ENCODE measurements at places on chromosomes 1 and 21.

- DNase-seq, result no peak
Observed at GRCh38 chr1:89462250-89462649, 62.4 kb upstream of the LRRC8B start.

DNA sequence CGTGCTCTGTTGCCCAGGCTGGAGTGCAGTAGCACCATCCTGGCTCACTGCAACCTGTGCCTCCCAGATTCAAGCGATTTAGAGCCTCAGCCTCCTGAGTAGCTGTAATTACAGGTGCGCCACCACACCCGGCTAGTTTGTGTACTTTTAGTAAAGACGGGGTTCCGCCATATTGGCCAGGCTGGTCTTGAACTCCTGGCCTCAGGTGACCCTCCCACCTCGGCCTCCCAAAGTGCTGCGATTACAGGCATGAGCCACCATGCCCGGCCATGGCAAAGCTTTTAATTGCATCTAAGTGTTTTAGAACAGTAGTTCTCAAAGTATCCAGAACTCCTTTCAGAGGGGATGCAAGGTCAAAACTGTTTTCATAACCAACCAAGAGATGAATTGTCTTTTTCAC lies 25.1 kb upstream of the IFNGR2 start:
- no peak for DNase-seq

GRCh38 chr1:91243171-91243570 lies 161.5 kb downstream of the HFM1 start:
- DNase-seq, result no peak

DNA sequence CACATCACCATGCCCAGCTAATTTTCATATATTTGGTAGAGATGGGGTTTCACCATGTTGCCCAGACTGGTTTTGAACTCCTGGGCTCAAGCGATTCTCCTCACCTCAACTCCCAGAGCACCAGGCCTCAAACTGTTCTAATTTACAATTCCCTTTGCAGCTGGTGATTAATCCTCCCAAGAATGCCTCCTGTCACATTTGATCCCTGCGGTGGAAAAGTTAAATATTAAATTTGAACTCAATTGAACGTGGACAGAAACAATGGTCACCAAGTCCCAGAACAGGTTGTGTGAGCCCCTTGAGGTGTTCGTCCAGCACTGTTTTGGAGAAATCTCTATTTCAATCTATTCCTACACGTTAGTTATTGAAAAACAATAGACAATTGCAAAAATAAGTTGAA lies 2.0 kb upstream of the ANKRD35 start:
- DNase-seq, result no peak

- no peak for DNase-seq
Observed at GRCh38 chr1:221709854-221710253, 32.0 kb downstream of the DUSP10 start.

- DNase-seq, result no peak
Observed at GRCh38 chr21:35849144-35849543, 211.2 kb downstream of the SETD4 start.

DNA sequence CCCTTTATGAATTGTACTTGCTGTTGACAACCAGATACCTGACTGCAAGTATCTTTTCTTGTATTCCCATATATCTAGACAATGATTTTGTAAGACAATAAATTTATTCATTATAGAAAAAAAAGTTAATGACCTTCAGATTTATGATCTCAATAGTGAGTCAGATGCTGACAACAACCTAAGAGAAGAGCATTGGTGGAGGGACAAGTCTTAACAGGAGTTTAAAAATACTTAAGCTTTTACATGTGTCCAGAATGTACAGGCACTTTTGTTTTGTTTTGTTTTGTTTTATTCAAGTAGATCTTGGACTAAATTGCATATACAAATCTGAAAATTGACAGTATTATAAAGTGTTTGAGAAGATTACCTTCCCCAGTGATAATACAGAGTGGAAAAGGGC lies 1544.6 kb upstream of the B3GALT2 start:
- DNase-seq, result no peak

DNA sequence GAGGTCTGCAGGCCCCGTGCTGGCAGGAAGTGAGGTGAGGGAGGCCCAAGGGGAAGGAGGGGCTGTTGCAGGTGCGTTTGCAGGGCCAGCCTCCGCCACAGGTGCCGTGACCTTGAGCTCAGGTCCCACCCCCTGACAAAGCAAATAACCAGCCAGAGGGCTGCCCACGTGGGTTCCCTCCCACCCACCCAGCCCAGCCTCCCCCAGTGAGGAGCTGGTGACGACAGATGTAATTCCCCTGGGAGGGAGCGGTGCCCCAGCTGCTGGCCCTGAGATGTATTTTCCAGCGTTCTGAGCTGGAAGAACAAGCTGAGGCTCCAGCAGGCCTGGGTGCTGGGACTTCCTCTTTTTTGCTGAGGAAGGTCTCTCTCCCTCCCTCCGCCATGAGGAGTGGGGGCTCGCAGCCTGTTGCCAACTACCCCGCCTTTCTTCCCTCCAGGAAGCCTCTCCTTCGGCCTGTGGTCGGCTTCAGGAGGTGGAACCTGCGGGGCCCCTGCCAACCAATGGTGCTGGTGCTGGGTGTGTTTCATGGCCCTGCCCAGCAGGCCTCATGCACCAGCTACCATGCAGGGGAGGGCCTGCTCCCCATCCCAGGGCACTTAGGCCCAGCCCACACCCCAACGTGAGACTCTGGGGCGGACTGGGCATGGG lies 153.2 kb downstream of the PRDM16 start:
- DNase-seq, result no peak

GRCh38 chr1:244224487-244225430 lies 173.7 kb downstream of the ZBTB18 start:
- peak; percentile 75 for DNase-seq

DNA sequence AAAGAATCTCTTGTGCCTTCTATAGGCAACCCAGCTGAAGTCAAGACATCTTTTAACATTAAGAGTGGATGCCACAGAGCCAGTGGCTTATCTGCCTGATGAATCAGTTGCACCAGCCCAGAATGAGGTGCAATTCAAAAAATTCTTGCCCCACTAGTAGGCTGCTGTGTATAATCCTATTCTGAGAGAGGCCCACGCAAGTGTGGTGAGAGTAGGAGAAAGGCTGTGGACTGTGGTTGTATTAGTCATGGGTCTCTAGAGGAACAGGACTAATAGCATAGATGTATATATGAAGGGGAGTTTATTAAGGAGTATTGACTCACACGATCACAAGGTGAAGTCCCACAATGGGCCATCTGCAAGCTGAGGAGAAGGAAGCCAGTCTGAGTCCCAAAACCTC lies 216.4 kb downstream of the LTN1 start:
- DNase-seq, result no peak

DNA sequence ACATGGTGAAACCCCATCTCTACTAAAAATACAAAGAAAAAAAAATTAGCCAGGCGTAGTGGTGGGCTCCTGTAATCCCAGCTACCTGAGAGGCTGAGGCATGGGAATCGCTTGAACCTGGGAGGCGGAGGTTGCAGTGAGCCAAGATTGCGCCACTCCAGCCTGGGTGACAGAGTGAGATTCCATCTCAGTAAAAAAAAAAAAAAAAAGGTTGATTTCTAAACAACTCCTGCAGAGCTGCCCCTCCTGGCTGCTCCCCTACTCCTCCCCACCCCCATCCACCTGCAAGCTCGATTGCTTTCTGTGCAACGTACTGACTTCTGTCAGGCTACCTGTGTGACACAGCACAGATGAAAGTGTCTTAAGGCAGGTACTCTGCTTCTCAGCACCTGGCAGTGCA lies 13.3 kb downstream of the ETV3L start:
- DNase-seq, result no peak

DNA sequence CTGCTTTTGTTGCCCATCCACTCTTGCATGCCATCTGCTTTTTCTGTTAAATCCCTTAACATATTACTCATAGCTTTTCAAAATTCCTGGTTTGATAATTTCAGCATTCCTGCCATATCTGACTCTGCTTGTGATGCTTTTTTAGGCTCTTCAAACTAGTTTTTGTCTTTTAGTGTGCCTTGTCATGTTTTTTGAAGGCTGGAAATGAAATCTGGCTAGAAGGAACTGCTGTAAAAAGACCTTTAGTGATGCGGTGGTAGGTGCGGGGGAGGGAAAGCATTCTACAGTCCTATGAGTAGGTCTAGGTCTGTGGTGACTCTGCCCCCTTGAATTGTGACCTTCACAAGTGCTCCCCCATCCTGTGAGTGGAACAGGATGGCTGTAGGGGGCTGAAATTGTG lies 15.0 kb upstream of the S100B start:
- no peak for DNase-seq

- DNase-seq, result no peak
Observed at GRCh38 chr1:8874230-8875201, 4.0 kb downstream of the ENO1 start.

GRCh38 chr1:93095804-93096585 lies 16.9 kb downstream of the MTF2 start:
- no peak for DNase-seq

DNA sequence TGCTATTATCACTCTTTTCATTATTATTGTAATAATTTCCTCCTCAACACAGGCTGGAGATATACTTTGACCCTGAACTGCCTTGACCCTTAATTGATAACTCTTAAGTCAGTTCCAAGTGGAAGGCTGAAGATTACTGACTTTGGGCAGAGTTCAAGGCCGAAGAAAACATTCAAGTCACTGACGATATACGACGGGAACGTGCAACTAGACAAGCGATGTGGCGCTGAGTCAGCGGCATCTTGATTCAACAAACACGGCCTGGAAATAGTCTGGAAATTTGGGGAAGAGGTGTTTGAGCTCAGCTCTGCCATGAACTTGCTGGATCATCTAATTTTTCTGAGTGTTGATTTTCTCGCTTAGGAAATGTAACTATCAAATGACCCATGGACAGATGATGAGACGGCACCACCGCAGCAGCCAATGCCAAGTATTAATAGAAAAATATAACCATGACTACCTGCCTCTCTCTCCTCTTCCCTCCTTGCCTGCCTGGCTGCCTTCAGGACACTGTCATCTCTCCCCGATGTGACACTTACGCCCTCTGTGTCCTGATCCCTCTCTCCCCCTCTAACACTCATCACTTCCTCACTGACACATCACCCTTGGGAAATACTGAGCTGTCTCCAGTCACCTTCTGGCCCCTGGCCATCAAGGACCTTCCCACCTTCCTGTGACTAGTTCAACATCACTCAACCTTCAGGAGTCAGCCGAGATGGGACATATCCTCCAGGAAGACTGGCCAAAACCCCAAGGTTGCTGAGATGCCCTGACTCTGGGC lies 49.4 kb downstream of the TMCO4 start:
- no peak for DNase-seq

- no peak for DNase-seq
Observed at GRCh38 chr1:40075266-40075665, 21.8 kb downstream of the PPT1 start.

GRCh38 chr1:29675481-29676263 lies 439.4 kb downstream of the PTPRU start:
- peak; percentile 46 for DNase-seq

DNA sequence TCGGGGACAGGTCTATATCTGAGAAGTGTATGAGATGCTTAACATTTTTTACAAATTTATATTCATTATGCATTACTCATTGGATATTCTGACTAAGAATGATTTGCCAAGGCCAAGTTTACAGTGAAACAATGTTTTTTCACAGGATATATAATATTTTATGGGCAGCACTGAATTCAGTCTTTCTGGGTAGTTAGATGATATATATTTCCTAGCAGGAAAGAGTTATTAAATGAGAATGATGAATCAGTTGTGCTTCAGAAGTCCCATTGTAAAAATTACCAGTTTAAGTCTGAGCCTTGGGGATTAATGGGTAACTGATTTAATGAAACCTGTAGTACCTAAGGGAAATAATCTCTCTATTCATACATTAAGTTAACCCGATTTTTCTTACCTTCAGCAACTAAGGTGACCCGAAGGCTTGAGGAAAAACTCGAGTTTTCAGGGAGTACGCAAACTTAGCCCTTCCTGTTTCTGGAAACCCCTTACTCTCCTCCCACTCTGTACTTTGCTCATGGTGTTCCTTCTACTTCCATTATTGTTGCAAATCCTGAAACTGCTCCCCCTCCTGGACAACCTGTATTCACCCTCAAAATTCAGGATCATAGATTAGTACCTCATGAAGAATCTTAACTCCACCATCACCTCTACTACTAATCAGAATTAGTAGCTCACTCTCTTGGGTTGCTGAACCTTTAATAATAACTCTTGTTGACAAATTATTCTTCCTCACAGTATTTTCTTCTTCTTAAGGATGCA lies 135.1 kb downstream of the AK5 start:
- no peak for DNase-seq

DNA sequence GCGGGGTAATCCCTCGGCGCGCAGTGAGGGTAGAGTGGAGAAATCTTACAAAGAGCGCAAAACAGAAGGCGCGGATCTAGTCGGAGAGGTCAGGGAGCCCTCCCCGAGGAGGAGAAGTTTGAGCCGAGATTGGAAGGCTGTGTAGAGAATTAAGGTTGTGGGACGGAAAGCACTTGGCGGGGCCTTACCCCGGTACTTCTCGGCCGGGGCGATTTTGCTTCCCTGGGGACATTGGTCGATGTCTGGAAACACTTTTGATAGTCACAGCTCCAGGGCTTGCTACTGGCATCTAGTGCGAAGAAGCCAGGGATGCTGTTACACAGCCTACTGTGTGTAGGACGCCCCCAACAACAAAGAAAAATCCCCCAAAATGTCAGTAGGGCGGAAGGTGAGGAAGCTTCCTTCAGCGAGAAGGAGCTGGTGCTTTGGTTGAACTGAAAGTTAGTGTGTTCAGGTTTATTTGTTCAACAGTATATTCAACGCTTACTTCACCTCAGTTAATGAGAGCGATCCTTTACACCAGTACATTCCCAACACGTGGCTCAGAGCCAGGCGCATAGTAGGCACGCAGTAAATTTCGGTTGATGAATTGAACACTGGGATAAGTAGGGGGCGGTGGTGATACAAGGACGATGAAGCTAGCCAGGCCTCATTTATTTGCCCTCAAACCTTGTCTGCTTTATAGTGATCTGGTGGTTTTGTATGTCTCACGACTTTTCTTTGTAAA lies 807 bp downstream of the CEP85 start:
- no peak for DNase-seq

DNA sequence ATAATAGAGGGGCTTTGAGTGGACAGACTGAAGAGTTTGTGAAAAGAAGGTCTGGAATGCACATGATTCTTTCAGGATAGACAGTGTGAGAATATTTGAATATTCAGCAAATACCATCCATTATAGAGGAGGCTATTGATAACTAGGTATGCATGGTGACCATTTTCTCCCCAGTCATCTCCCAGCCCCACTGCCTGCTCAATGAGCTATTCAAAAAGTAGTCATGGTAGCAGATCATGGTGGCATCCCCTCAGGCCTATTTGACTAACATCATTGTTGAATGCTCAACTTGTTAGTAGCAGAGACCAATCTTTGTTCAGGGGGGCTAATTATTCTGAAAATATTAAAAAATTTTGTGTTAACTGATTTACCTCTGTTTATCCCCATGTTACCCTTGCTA lies 311.6 kb downstream of the S1PR1 start:
- no peak for DNase-seq

DNA sequence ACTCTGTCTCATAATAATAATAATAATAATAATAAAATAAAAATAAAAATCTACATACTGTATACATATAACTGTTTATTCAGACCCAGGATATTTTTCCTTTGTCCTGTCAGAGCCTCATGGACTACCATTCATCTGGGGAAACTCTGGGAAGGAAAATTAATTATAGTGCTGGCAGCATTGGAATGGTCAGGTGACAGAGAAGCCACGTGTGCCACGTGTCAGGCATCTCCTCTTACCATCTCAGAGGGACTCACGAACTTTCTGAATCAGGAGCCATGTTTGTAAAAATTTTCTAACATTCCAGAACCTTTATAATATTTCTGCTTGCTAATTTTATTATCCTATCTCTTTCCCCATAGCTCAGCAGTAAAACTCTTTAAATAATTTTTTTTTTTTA lies 97.8 kb upstream of the HNRNPU start:
- no peak for DNase-seq

GRCh38 chr1:13807209-13807608 lies 107.2 kb downstream of the PRDM2 start:
- DNase-seq, result no peak

- no peak for DNase-seq
Observed at GRCh38 chr21:37039411-37040075, 33.0 kb downstream of the RIPPLY3 start.

Data from ascending aorta (tissue), 2 donors.